ENCODE measurements at places on chromosomes 7 and 10.

DNA sequence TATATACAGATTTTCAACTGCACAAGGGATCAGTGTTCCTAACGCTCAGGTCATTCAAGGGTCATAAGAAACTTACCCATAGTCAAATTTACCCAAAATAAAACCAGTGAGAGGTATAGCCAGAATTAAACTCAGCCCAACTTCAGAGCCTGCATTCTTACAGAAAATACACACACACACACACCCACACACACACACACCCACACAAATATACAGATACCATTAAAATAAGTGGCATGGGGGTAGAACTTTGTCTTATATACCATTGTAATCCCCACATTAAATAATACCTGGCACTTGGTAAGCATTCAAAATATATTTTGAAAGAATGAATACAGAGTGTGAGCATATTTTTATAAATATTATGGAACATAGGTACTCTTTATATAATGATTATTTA lies 93.8 kb downstream of the CHCHD3 start:
- DNase-seq: no peak

- no peak for DNase-seq
Observed at GRCh38 chr10:63323701-63324494, 141.9 kb downstream of the JMJD1C start.

GRCh38 chr7:128405471-128406313 lies 4.1 kb downstream of the IMPDH1 start:
- DNase-seq: peak; percentile 60

DNA sequence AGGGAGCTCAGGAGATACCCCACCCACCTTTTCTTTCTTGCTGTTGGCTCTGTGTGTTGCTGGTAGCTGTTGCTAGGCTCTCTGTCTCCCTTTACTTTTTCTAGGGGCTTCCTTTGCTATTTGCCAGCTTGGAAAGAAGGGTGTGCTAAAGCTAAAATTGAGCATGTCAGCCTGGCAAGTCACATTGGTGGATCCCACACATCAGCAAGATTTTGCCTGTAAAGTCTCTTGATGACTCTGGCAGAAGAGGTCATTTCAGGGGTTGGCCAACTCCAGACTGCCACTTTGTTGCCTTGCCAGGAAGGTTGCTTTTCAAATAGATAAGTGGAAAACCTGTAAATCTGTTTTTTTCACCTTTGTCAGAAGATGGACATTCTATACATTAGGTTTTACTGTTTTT lies 9.9 kb downstream of the CCNY start:
- no peak for DNase-seq

GRCh38 chr7:19079066-19079465 lies 38.4 kb downstream of the TWIST1 start:
- DNase-seq: no peak

DNA sequence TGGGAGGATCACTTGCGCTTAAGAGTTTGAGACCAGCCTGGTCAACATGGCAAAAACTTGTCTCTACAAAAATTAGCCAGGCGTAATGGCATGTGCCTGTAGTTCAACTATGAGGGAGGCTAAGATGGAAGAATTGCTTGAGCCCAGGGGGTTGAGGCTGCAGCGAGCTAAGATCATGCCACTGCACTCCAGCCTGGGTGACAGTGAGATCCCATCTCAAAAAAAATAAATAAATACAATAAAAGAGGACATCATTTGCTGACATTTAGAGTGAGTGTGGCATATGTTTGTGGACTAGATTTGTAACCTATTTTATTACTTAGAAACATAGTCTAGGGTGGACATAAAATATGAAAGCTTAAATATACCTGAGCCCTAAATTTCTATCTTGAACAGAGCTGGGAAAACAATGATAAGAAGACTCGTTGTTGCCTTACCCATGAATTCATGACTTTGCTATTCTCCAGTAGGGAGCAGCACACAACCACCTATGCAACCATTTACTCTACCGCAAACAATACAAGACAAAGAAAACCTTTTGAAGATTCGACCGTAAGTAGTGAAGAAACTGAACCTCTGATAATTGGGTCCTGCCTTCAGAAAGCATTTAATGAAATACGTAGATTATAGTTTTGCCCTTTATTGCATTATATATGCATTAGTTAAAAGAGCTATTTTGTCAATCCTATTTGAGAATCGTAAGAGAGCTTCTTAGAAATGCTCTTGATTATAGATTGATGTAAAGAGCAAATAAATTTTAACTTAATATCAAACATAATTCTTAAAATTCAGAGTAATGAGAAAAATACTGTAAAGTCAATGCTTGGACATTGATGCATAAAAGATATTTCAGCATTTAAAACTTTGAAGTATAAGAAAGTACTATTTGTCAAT lies 83.5 kb downstream of the GNAT3 start:
- DNase-seq: peak; percentile 5

DNA sequence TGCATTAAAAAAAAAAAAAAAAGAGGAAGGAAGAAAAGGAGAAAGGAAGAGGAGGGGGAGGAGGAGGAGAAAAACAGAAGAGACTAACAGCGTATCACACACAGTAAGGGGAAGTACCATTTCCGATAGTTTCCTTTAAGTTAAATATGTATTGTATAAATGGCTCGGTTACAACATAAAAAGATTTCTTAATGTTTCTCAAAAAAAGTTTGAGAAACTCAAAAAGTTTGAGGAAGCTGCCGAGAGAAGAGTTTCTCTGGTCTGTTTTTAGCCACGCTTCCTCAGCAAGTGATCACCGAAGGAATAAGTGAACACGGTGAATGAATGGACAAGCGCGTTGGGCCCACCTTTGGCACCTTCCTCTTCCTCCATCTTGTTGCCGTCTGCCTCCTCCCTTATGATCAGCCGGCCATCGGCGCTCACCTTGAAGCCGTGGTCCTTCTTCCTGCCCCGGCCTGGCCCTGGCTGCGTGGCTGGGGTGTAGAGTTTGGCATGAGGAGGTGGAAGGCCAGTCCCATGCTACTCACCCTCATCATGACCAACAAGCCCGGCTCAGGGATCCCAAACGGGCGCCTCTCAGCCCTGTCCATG lies 31.3 kb upstream of the FRAT2 start:
- DNase-seq: no peak

GRCh38 chr10:97876402-97876801 lies 26.8 kb downstream of the GOLGA7B start:
- no peak for DNase-seq

GRCh38 chr10:7700577-7701125 lies 2.5 kb upstream of the ITIH2 start:
- no peak for DNase-seq

DNA sequence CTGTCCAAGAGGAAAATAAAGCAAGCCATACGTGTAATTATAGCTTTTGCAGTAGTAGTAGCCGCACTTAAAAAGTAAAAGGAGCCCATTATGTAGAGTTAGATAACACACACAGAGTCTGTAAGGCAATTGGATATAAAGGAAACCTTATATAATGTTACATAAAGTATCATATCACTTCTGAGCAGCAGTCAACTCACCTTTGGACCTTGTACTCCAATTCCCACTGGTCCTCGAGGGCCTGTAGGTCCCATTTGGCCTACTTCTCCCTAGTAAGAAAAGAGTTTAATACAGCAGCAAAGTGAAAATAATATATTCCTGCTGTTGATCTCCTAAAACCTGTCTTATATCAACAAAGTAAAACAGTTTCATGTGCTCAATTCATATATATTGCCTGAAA lies 83.6 kb downstream of the COL28A1 start:
- no peak for DNase-seq

DNA sequence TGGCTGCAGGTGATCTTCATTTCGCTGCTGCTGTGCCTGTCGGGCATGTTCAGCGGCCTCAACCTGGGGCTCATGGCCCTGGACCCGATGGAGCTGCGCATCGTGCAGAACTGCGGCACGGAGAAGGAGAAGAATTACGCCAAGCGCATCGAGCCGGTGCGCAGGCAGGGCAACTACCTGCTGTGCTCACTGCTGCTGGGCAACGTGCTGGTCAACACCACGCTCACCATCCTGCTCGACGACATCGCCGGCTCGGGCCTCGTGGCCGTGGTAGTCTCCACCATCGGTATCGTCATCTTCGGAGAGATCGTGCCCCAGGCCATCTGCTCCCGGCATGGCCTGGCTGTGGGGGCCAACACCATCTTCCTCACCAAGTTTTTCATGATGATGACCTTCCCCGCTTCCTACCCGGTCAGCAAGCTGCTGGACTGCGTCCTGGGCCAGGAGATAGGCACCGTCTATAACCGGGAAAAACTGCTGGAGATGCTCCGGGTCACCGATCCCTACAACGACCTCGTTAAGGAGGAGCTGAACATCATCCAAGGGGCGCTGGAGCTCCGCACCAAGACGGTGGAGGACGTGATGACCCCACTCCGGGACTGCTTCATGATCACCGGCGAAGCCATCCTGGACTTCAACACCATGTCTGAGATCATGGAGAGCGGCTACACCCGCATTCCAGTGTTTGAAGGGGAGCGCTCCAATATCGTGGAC lies 1.3 kb downstream of the CNNM2 start:
- DNase-seq: peak; percentile 27

DNA sequence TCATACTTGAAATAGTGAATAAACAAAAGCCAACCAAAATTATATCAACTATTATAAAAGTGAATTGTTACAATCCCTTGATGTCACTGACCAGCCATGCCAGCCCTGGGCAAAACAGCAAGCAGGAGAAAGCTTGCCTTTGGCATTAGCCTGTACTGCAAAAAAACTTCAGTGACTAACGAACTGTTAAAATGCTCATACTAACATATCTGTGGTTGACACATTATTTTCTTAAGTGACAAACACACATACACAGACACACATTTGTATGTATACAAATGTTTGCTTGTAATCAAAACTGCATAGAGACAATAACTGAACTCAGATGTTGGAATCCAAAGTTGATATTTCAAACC lies 29.5 kb downstream of the CHCHD3 start:
- DNase-seq: no peak

GRCh38 chr7:94418851-94419250 lies 24.2 kb downstream of the COL1A2 start:
- no peak for DNase-seq

DNA sequence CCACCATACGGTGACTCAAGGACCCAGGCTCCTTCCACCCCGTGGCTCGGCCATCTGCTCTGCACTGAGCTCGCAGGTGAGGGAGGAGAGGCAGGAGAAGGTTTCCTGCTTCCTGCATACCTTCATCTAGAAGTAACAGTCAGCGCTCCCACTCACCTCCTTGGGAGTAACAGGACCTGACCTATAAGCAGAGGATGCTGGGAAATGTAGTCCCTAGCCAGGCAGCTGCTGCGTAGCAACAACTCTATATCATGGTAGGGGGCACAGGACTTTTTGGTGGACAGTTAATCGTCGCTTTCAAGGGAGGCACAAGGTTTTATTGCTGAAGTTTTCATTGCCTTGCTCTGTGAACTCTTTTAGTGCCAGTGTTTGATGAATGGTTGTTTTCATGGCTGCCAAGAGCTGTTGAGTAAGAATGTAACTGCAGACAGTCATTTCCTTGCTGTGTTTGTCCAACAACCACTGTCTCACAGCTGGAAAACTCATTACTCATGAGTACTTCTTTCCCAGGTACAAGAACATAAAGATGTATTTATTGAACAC lies 10.2 kb upstream of the ZFYVE27 start:
- no peak for DNase-seq

GRCh38 chr10:1462994-1463633 lies 274.2 kb downstream of the ADARB2 start:
- no peak for DNase-seq

- peak; percentile 64 for DNase-seq
Observed at GRCh38 chr7:116236020-116236630, 25.8 kb downstream of the TES start.

GRCh38 chr10:126911301-126911700 lies 6.1 kb downstream of the DOCK1 start:
- DNase-seq: no peak

DNA sequence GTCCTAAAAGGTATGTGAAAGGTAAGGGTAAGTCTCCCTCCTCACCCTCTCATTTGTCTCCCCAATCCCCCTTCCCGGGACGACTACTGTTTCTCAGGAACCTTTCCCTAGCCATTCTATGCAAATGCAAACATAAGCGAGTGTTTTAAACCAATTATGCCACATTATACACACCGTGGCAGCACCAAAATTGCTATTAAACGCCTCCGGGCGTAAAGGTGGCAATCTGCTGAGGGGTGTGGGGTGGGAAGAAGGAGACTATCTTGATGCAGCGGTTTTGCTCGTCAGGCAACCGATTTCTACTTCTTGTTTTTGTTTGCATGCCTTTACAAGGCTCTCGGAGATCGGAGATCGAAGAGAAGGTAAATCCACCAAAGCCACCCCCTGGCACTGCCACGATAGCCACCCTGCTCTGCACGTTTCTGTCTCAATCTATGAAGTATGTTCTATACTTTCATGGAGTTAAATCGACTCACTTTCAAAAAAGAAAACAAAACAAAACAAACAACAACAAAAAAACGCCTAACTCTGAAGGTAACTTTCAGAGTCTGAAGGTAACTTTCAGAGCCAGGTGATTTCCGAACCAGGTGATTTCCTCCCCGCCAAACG lies 46.0 kb upstream of the CDK1 start:
- DNase-seq: peak; percentile 21

GRCh38 chr10:132209130-132209529 lies 22.4 kb downstream of the DPYSL4 start:
- DNase-seq: no peak

DNA sequence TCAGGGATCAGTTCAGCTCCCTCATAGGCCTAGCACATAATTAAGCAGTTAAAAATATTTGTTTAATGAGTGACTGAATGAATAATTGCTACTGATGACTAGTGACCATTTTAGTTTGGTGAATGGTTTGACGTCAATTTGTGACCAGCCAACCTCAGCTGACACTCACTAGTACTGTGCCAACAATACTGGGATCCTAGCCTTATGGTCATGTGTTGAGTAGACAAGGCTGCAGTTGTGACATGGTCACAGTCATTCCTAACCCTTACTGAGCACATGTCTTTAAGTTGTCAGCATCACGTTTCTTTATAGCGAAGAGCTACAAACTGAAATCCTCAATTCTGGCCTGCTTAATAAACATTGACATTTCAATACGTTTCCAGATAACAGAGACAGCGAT lies 86.9 kb upstream of the SLC26A5 start:
- no peak for DNase-seq

DNA sequence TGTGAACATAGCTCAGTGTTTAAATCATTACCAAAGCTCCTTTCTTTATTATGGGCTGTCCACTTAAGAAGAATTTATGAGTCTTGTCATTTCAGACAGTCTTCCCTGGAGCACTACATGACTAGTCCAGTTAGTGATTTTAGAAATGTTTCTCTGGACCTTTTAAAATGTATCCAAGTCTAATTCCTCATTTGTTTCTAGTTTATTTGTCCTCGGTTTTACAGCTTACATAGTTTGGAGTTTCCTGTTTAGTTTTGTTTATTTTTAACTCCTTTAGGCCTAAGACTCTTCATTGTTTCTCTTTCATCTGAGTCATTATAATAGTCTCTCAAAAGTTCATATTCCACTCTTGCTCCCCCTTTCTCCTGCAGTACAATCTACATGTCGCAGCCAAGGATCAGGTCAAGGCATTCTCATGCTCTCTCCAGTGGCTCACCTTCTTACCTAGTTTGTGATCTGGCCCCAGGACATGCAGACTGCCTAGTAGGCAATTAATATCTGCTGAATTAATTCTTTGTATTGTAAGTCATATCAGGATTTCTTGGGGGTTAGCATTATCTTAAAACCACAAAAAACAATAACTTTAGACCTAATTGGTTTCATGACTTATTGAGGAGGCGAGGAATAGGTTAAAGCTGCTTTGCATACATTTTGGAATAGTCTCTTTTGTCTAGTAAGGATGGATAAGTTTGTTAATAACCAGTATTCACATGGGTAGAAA lies 93.8 kb downstream of the MAPK8 start:
- no peak for DNase-seq

- no peak for DNase-seq
Observed at GRCh38 chr10:84360637-84361365, 32.4 kb downstream of the CCSER2 start.

- no peak for DNase-seq
Observed at GRCh38 chr7:138036135-138036534, 34.2 kb upstream of the CREB3L2 start.

All from GM12865 (cell line).